ENCODE measurements at places on chromosomes 2 and 18.

- DNase-seq, result no peak
These were observed 188.1 kb upstream of the FANCL start for GRCh38 chr2:58429014-58429875.

DNA sequence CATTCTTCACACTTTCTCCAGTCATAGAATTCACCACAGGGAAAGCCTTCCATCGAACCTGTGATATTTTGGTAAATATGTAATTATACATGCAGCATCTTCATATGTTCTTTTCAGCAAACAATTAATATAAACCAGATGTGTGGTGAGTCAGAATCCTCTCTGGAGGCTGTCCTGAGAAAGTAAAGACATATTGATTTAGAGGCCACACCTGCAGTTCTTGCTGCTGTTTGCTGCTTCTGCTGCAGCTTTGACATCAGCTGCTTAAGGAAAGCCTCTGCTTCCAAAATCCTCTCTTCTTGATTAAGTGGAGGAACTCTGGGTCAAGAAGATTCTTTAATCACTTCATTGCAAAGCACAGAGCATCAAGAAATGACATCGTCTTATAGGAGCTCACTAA is 568.8 kb upstream of the ZEB2 start:
- DNase-seq, result no peak

- no peak for DNase-seq
These were observed 1.7 kb upstream of the GATA6 start for GRCh38 chr18:22167471-22168241.

DNA sequence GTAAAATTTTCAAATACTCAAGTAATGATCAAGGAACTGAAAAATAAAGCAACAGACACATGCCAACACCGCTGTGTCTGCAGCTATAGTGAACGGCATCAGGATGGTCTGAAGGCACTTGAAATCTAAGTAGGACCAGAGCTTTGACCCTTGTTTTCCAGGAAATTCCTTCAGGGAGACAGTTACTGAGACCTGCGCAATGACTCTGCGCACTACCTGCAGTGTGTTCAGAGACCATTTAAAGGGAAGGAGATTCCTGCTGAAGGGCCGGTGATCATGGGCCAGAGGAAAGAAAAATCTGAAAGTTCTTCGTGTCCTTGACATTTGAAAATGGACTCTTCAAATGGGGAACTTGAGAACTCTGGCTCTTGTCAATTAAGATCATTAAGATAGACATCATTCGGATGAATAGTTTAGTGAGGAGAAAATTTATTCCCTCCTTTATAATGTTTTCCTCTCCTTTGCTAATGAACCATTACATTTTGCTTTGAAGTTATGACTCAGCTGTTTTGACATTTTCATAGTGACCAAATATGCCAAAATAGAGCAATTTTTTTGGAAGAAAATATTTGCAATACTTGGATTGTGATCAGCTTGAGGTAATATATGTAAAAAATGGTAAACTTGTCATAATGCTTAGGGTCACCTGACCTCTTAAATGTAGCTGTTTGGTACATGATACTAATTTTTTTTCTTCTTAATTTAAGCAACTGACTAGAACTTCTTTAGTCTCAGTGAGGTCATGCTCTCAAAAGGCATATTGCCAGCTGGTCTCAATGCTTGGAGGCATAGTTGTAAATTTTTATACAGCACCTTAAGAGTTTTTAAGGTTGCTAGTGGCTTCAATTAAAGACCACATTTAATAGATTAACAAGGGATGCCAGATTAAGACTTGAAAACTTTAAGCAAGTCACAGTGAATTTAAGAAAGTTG is 329.3 kb downstream of the ARHGAP15 start:
- DNase-seq, result no peak

GRCh38 chr2:233474308-233475160 is 92.0 kb downstream of the USP40 start:
- DNase-seq, result no peak

DNA sequence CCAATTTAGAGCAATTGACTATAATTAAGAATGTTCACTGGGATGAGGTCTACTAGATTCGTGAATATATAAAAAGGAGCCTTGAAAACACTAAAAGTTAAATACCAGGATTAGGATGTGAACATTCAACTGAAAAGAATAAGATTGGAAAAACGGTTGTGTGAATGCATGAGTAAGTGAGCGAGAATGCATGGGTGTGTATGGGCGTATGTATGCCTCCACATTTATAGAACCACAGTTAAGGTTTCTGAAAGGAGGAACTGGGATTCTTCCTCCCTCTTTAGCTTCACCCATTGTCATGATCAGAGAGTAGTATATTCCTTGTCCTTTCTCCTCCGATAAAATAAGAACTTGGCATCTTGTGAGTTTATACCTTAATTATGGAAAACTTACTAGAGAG is 151.1 kb upstream of the UBE2E3 start:
- DNase-seq, result no peak

DNA sequence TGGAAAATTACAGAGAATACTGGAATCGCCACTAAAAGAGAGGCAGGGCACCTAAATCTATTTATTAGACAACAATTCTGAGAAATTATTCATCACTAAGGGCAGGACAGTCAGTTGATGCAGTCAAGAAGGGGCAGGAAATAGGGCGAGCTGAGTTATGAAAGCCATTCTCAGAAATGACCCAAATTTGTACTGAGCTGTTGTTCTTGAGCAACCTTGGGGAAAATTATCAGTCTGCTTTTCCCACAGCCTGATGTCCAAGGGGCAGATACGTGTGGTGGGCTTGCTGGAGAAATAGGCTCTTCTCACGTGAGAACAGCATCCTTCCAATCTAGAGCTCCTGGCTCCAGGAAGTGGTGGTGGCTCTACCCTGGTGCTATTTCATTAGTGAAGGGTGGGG is 38.6 kb downstream of the STON1 start:
- DNase-seq, result no peak

- no peak for DNase-seq
These were observed 163.6 kb upstream of the SIX2 start for GRCh38 chr2:45172760-45173392.

GRCh38 chr18:22570492-22570891 is 152.8 kb upstream of the CTAGE1 start:
- DNase-seq, result no peak

- DNase-seq, result no peak
These were observed 75.3 kb upstream of the STPG4 start for GRCh38 chr2:47230418-47230817.

- no peak for DNase-seq
These were observed 220.4 kb upstream of the FOSL2 start for GRCh38 chr2:28172114-28172898.

DNA sequence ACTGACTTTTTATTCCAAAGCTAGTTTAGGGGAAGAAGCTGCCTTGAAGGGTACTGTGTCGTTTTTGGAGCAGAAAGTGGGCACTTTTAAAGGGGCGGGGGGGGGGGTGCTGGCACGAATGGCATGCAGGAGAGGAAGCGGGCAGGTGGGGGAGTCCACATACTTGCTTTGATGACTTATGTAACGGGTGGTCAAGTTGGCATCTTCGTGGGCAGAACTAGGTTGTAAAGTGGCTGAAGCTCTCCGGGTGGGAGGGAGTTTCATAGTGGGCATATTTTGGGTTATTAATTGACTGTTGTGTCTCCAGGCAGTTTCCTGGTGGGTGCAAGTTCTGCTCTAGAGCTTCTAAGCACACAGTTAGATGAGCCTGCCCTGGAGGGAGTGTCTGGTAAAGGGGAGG is 19.9 kb downstream of the PCARE start:
- DNase-seq, result no peak

DNA sequence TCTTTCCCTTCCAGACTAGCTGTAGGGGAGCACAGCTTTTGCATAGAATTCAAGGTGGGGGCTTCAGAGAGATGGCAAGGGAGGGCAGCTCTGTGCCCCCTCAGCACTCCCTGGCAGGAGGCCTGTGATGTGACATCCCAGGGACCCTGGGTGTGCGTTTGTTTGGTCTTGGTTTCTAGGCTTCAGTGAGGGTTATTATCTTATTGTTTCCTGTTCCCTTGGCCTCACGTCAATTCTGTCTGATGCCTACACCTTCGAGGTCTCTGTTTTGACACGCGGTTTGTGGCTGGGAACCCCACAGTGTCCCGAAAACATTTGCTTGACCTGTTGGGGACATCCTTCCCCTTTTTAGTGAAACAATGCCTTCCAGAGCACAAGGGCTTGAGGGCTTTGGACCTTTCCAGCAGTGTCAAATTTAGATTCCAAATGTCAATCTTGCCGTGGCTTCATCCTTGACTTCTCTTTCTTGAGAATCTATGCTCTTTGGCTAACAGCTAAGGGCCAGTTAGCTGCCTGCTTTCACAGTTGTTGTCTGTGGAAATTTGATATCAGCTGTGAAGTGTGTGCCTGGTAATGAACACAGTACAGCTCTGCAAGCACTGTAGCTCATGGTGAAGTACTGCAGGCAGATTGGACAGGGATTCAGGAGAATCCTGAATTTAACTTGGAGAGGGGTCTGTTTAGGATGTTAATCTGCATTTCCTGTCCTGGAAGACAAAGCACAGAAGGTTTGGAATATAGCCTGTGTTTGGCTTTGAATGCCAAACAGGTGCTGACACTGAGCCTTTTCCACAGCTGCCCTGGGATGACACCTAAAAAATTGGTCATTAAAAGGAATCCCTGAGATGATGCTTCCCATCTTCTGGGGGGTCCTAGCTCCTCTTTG is 108.2 kb upstream of the CXCR4 start:
- peak; percentile 30 for DNase-seq

DNA sequence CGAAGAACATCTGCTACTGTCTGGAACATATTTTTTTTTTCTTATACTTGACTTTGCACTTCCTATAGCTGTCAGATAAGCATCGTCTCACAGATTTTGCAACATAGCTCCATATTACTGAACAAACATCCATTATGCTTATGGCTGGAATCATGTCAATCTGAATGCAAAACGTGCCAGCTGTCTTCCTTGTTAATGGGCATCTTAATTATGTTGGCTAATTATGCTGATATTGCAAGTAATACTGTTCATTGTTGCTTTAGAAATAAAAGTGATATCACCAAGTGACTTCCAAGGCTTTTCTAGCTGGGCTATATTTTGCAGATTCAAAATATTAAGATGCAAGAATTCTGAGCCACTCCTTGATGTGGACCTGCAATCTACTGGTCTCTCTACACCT is 176.8 kb downstream of the ARL4C start:
- no peak for DNase-seq

All from stimulated activated CD8-positive, alpha-beta memory T cell treated with anti-CD3 and anti-CD28 coated beads, Interleukin-7, amount 100 ng/mL, for 1 hour (primary cell).